ENCODE measurements at places on chromosomes 11 and 22. TPM values are rescaled to one million over a fixed set of nuclear protein-coding genes. Genes with fewer than 3 reads are reported as not detected.

HTR3B gene
- not detected for total RNA-seq

GSTT2 gene
- not detected for total RNA-seq

OR51A4 gene
- not detected for total RNA-seq

CD248 gene
- total RNA-seq = not detected

SMARCB1 gene
- 130 TPM for total RNA-seq

PDGFB gene
- total RNA-seq = 273 TPM

PSMD13 gene
- total RNA-seq = 168 TPM
